ENCODE measurements at places on chromosomes 12 and 14.

- DNase-seq = no peak
These were observed 7.4 kb upstream of the PTGES3 start for GRCh38 chr12:56695327-56696101.

GRCh38 chr12:3789838-3790237, 36.9 kb upstream of the CRACR2A start:
- DNase-seq = no peak

- DNase-seq = no peak
These were observed 145.8 kb downstream of the TSPAN9 start for GRCh38 chr12:3222979-3223378.

- DNase-seq = no peak
These were observed 116.6 kb downstream of the GCH1 start for GRCh38 chr14:54785778-54786770.

DNA sequence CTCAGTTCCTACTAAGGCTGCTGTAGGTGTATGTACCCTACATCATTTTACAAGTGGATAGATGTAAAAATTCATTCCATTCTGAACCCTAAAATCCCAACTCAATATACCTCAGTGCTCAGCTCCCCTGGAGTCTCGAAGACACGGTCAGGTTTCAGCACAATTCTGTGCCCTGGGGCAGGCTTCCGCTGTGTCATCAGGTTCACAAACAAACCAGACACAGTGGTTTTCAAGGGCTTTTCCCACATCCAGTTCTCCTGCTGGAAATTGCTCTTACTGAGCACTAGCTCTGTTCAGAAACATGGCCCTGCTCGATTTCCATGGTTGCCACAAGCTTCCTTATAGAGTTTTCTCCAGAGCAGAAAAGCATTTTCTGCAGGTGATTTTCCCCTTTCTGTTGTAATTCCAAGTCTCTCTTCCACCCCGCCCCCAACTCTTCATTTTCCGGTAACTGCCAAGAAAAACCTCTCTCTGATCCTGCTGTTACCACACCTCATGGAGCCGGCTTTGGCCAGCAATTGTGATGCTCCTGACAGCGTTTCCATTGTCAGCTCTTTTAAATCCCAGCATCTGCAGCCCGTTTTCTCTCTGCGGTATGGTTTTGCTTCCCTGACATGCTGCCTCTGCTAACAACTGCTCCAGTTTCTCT, 483.0 kb upstream of the CCDC196 start:
- no peak for DNase-seq

- DNase-seq = no peak
These were observed 30.9 kb upstream of the STRN3 start for GRCh38 chr14:31057035-31057434.

GRCh38 chr12:57528831-57529555, 6.4 kb downstream of the MBD6 start:
- no peak for DNase-seq

DNA sequence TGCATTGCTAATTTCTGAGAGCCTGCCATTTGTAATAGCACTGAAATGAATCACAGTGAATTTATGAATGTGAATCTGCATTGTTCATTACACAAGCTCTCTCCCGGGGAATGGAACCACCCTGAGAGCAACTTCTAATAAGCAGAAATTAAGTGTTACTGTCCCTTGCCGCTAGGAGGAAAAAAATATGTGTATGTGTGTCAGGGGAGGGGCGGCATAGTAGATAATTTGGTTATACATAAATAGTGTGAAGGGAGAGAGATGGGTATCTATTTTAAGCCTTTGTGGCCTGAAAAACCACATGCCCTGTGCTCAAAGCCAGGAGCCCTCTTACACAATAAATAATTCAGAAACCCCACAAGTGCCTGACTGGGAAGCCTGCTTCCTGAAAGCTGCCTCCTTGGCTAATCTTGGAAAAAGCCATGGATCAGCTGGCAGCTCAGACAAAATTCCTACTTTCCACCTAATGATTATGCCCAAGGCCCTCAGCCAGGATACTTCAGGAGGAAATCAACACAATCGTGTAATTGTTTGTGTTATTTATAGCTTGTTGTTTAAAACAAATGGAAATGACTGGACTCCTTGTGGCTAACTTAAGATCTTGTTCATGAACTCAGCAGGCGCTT, 366.2 kb upstream of the KITLG start:
- DNase-seq = no peak

All from stimulated activated CD8-positive, alpha-beta memory T cell treated with anti-CD3 and anti-CD28 coated beads, Interleukin-4, amount 100 ng/mL, for 4 hours (primary cell).